Chondrocyte (in vitro differentiated cells): ENCODE measurements at places on chromosomes 4 and X. TPM values are rescaled to one million over a fixed set of nuclear protein-coding genes. Genes with fewer than 3 reads are reported as not detected.

Gene NDP
- total RNA-seq = 1.5 to 1.7 TPM in 2 of 3 replicates, not detected in the other

Gene MAGEA12
- not detected in 3 replicates for total RNA-seq

Gene GAGE12J
- not detected in 3 replicates for total RNA-seq

Gene RBM46
- total RNA-seq = not detected in 3 replicates

Gene DSPP
- total RNA-seq = not detected in 3 replicates

Gene HELT
- total RNA-seq = not detected in 3 replicates

Gene CYBB
- not detected in 3 replicates for total RNA-seq

Gene KCTD8
- not detected in 3 replicates for total RNA-seq

Gene SPANXA2
- not detected in 3 replicates for total RNA-seq

GRCh38 chrX:137430301-137430700, 135.6 kb upstream of the ZIC3 start:
- H3K27me3 ChIP-seq = peaks cover 21% of the 10 kb centered on the region
- peaks cover 8% of the 10 kb centered on the region for H3K4me1 ChIP-seq
- no peak overlapping the region for H3K27ac ChIP-seq
- DNase-seq = no peak

DNA sequence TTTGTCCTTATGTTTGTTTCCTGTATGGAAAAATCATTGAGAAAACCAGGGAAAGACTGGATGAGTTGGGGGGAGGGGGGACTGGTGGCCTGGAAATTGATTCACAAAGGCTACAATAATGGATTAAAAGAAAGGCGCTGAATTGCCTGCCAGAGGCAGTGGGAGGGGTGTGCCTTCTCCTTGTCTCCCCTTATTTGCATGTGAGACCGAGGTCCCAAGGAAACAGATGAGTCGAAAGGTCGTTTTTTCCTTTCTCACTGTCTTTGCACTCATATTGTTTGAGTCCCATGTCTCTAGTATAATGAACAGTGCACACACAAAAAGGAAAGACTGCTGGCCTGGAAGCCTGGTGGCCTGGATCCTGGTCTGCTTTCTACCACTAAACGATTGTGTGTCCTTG, 86.6 kb upstream of the ZDHHC15 start:
- H3K27ac ChIP-seq = no peak overlapping the region
- no peaks in the 10 kb centered on the region for H3K36me3 ChIP-seq
- no peaks in the 10 kb centered on the region for H3K27me3 ChIP-seq
- no peak for DNase-seq
- H3K4me3 ChIP-seq = no peak overlapping the region

- no peaks in the 10 kb centered on the region for H3K4me1 ChIP-seq
- no peaks in the 10 kb centered on the region for H3K27me3 ChIP-seq
- peaks cover 12% of the 10 kb centered on the region for H3K36me3 ChIP-seq
- no peak overlapping the region for H3K4me3 ChIP-seq
- no peak overlapping the region for H3K27ac ChIP-seq
- no peak for DNase-seq
Observed at GRCh38 chr4:102696758-102697157, 64.0 kb downstream of the MANBA start.

DNA sequence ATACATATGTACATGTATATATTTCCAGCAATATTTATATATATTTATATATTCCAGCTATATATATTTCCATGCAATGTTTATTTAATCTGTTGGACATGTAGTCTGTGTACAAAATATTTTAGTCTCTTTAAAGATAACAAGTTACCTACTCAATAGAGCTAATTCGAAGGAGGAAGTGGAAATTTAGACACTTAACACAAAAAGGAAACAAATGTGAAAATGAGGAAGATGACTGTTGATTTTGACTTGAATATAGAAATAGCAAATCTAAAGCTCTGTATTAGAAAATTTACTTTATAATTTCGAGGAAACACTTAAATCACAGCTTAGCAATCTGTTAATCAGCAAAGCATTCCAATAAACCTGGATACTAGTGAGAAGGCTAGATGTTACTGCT, 1064.4 kb downstream of the PCDH7 start:
- no peaks in the 10 kb centered on the region for H3K27me3 ChIP-seq
- no peak overlapping the region for H3K4me3 ChIP-seq
- H3K36me3 ChIP-seq = no peaks in the 10 kb centered on the region
- no peak overlapping the region for H3K27ac ChIP-seq
- no peaks in the 10 kb centered on the region for H3K4me1 ChIP-seq

DNA sequence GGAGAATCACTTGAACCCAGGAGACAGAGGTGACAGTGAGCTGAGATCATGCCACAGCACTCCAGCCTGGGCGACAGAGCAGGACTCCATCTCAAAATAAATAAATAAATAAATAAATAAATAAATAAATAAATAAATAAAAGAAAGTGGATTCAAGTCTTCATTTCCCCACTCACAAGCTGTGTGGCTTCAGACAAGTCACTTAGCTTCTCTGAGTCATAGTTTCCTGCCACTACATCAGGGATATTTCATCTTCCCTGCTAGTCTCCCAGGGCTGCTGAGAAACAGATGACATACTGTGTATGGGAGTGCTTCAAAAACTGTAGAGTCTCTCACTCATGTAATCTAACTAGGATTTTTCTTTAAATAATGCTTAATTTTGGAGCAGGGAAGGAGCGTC, 37.2 kb downstream of the TBC1D9 start:
- H3K36me3 ChIP-seq = no peaks in the 10 kb centered on the region
- peaks cover 31% of the 10 kb centered on the region for H3K4me1 ChIP-seq
- H3K4me3 ChIP-seq = no peak overlapping the region

GRCh38 chr4:5524446-5525299, 183.7 kb downstream of the EVC2 start:
- no peak overlapping the region for H3K27ac ChIP-seq
- no peaks in the 10 kb centered on the region for H3K27me3 ChIP-seq
- no peak overlapping the region for H3K4me3 ChIP-seq

DNA sequence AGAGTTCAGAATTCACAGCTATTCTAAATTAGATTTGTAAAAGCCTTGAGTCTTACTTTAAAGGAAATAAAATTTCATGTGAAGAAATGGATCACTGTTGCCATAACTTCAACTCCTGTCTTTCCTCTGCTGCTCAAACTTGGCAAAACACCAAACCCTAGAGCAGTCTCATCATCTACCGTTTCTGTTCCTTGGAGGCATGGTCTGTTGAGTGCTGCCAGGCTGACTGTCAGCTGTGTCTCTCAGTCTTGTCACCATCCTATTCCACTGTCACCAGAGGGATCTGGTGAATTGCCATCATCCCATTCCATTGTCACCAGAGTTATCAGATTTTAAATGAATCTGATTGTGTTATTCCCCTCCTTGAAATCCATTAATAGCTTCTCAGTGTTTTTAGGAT, 55.6 kb downstream of the STIM2 start:
- H3K4me1 ChIP-seq = peaks cover 16% of the 10 kb centered on the region
- H3K27me3 ChIP-seq = no peaks in the 10 kb centered on the region
- no peak overlapping the region for H3K27ac ChIP-seq
- no peak for DNase-seq
- H3K4me3 ChIP-seq = no peak overlapping the region
- peaks cover 7% of the 10 kb centered on the region for H3K36me3 ChIP-seq

GRCh38 chrX:148380107-148380506, 120.3 kb upstream of the AFF2 start:
- H3K27me3 ChIP-seq = no peaks in the 10 kb centered on the region
- no peak for DNase-seq
- H3K27ac ChIP-seq = no peak overlapping the region
- no peak overlapping the region for H3K4me3 ChIP-seq

DNA sequence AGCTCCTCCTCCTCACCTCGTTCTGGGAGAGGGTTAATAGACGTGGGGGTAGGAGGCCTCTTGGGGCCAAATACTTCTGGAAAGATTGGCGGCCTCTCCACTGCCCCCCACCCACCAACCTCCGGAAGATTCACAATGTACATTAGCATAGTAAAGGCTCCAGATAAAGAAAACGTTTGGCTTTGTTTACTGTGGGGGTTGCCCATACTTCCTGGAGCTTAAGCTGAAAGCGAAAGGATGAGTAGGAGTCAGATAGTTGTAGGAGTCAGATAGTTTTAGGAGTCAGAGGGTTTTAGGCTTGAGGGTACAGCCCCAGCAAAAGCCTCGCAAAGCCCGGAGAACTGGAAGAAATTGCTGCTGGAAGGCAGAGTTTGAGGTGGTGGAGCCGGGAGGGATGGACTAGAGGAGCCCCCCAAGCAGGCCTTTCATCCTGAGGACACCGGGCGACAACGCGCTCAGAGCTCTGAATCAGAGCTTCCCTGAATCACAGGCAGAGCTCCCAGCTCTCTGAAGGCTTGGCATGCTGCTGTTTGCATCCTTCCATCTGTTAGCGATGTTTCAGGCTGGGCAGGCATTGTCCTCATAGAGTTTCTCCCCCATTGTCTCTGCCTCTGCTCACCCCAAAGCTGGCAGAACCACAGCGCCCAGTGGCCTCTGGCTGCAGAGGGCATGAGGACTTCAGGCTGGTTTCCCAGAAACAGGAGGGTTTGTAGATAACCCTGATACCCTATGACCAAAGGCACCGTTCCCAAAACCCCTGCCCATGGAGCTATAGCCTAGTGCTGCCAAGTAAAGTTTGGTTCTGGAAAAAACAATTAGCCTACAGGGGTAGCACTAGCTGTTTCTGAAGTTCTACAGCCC, 280.7 kb downstream of the BCOR start:
- H3K4me3 ChIP-seq = no peak overlapping the region
- peaks cover 16% of the 10 kb centered on the region for H3K4me1 ChIP-seq
- no peak overlapping the region for H3K27ac ChIP-seq
- no peaks in the 10 kb centered on the region for H3K27me3 ChIP-seq

DNA sequence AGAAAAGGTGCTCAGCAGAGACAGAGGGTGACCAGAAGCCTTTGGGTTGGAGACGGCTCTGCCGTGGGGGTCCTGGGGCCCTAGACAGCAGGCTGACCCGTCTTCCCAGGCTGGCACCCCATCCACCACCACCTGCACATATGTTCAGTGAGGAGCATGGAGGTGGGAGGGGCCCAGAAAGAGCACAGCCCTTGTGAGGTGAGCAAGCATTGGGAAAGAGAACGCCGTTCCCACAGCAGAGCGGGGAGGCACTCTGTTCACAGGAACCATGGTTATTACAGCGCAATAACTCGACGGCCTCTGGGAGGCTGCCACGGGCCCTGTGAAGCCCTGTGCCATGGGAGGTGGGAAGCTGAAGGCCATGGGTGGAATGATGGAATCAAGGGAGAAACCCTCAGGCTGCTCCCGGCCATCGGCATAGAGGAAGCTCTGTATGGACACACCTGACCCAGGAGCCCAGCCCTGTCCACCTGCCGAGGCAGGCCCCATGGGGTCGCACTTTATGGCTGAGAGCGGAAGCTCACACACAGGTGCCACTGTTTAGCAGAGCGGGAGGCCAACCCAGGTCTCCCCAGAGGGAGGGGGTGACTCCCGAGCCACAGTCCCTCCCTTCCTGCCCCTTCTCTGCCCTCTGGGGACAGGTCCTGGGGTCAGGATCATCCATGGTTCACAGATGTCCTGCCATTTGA, 93.5 kb upstream of the AFAP1 start:
- peaks cover 60% of the 10 kb centered on the region for H3K27me3 ChIP-seq
- no peak for DNase-seq
- H3K4me1 ChIP-seq = peaks cover 15% of the 10 kb centered on the region
- peaks cover 5% of the 10 kb centered on the region for H3K36me3 ChIP-seq
- H3K27ac ChIP-seq = no peak overlapping the region
